ENCODE measurements at places on chromosomes 11 and 22.

DNA sequence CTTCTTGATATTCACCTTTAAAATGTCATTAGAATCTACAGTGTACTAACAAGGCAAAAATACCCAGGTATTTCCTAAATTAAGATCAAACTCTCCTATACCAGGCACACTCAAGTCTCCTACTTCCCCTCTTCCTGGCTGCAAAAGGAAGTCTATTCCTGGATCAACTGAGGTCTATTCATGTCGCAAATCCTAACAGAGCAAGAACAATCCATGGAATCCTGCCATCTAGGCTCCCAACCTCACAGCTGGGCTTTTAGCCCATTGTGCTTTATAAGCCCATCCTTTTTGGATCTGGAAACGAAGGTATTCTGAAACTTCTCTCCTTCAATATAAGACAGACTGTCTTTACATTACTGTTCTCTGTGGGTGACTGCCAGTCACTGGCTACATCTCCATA is 161.8 kb downstream of the SOX6 start:
- no peak for DNase-seq

DNA sequence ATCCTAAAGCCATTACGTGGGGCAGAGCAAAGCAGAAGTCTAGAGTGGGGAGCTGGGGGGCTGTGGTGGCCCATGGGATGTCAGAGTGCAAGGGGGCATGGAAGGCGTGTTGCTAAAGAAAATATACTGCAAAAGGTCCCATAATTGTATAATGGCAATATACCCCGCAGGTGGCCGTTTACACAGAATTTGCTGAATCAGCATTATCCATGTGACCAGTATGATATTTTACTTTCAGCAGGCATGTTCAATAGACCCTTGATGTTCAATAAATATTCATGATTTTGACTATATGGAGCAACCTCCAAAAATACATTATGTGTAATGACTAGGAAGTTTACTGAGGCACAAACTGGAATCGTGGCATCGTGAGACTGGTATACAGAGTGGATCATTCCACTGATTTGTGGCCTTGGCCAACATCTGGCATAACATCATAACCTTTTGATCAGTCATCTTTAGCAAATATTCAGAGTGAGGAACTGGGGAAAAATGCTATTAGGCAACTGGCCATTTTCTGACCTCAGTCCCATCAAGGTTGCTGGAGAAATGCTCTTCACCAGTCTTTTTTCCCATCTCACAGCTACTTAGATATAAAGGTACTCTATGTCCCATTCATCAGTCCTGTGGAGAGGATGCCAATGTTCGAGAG is 29.3 kb upstream of the PPP2R1B start:
- DNase-seq = no peak

GRCh38 chr11:114522818-114523217 is 36.9 kb downstream of the NXPE1 start:
- DNase-seq = no peak

DNA sequence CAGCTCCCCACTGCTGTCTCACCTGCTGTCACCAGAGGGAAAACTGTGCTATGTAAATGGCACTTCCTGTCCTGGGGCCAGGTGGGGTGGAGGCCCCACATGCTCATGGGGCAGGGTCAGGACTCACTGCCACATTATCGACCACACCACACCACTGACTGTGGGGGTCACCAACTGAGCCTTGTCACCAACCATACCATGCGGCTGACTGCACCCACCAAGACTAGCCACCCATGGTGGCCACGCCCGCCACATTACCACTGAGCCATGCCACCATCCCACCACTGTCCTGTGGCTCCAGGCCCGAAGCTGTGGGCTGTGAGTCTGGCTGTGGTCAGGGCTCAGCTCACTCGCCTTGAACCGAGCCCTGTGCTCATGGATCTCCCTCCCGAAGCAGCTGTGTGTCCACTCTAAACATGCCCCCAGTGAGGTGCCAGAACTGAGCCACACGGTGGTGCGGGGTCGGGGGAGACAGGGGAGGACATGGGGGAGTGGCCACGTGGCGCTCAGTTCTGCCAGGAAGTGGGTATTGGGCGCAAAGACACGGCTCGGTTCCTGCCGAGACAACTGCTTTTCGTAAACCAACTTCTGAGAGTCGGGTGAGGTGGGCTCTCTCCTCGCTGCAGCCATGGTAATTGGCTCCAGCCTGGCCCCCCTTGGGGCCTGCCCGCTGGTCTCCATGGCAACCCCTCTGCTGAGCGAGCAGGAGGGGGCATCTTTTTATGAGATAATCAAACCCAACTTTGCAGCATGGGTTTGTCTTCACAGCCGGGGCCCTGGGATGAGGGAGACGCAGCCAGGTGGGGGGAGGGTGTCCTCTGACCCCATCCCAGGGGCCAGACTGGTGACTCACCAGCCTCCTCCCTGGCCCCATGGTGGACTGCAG is 23.2 kb downstream of the RTN4R start:
- no peak for DNase-seq

GRCh38 chr22:36378869-36379217 is 8.9 kb downstream of the MYH9 start:
- DNase-seq = no peak

- no peak for DNase-seq
These were observed 78.1 kb downstream of the NFAM1 start for GRCh38 chr22:42353883-42354727.

DNA sequence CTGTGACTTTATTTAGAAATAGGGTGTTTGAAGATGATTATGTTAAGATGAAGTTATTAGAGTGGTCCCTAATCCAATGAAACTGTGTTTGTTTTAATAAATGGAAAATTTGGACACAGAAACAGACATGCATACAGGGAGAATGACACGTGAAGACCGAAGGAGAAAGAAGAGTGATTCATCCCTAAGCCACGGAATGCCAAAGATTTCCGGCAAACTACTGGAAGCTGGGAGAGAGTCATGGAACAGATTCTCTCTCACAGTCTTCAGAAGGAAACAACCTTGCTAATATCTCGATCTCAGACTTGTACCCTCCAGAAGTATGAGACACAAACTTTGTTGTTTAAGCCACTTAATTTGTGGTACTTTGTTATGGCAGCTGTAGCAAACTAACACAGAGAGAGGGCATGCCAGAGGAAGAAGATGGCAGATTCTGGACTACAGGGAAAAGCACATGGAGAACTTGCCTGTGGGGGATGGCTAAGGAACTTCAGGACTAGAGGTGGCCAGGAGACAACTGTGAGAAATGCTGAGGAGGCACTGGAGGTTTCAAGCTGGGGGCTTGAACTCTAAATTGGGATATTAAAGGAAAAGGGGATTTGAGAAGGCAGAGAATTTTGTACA is 733.5 kb upstream of the CCDC90B start:
- no peak for DNase-seq

DNA sequence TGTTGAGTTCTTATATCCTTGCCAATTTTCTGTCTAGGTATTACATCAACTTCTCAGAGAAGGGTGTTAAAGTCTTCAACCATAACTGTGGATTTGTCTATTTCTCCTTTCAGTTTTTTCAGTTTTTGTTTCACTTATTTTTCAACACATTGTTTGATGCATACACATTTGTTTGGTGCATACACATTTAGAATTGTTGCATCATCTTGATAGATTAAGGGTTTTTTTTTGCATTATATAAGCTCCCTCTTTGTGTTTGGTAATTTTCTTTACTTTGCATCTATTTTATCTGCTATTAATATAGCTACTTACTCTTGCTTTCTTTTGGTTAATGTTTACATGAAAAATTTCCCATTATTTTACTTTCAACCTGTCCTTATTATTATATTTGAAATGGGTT is 20.8 kb upstream of the TRAF6 start:
- DNase-seq = no peak
